ENCODE measurements at places on chromosomes 13 and 19.

DNA sequence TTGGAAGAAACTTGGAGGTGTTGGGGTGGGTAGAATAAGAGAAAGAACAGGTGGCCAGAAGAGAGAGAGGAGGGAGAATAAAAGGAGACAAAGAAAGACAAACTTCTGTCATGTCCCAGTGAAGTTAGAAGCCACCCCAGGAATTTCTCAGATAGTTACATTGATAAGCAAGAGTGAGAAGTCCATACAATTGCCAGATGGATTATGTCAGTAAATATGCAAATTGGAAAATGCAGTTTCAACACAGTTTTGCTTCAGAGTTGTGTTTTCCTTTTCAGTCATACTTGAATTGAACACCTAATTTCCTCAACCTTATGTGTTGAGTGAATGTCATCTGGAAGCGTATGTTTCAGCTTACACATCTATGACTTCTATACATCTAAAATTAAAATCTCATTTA, 139.2 kb downstream of the RXFP2 start:
- DNase-seq, result no peak

GRCh38 chr13:23966221-23966690, 69.0 kb upstream of the C1QTNF9B start:
- no peak for DNase-seq

- no peak for DNase-seq
Measured at GRCh38 chr19:435056-435706, 25.7 kb downstream of the SHC2 start.

DNA sequence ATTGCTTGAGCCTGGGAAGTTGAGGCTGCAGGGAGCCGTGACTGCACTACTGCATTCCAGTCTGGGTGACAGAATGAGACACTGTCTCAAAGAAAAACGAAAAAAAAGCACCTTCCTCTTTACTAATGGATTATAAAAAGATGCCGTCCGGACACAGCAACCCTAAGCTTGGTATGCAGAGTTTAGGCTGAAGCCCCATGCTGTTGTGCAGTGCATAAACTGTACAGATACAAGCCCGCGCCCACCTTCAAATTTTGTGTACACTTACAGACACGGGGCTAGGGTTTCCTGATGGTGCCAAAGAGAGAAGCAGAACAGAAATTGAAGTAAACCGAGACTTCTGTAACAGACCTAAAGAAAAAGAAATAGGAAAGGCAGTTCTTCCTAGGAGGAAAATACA, 9.0 kb downstream of the LPAR6 start:
- no peak for DNase-seq

GRCh38 chr19:46133777-46134241, 9.3 kb upstream of the IGFL3 start:
- DNase-seq, result no peak

- no peak for DNase-seq
Measured at GRCh38 chr13:24725379-24725778, 38.6 kb upstream of the RNF17 start.

DNA sequence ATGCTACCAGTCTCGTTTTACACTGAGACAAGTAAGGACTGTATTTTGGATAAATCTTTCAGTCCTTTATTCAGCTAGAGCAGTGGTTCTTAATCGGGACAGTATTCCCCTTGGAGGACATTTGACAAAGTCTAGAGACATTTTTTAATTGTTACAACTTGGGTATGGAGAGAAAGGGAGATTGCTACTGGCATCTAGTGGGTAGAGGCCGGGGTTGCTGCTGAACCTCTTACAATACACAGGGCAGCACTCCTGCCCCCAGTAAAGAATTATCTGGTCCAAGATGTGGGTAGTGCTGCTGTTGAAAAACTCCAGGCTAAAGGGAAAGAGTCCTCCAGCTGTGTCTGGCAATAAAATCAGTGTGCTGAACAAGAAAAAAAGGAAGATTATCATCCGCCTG, 334.8 kb downstream of the SLC7A1 start:
- DNase-seq, result no peak

Measured in activated naive CD4-positive, alpha-beta T cell (primary cell).